ENCODE measurements at places on chromosomes 11 and 22.
A peak's percentile ranks its signal among the peaks of the same experiment; 100 is the strongest.

DNA sequence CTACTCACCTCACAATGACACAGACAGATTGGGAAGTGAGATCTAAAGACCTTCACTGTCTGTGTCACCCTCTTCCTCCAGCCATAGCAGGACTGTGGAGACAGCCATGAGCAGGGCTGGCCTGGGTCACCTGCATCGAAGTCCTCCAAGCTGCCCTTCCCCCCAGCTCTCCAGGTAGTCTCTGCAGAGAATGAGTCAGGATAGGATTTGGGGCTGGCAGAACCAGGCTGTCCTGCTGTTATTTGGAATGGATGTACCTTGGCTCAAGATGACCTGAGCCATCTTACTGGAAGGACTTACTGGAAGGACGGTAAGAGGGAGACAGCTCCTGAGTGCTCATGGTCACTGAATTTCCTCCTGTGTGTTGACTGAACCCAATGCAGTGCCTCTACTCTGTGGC, 29.2 kb downstream of the GGTLC2 start:
- no peak for DNase-seq

DNA sequence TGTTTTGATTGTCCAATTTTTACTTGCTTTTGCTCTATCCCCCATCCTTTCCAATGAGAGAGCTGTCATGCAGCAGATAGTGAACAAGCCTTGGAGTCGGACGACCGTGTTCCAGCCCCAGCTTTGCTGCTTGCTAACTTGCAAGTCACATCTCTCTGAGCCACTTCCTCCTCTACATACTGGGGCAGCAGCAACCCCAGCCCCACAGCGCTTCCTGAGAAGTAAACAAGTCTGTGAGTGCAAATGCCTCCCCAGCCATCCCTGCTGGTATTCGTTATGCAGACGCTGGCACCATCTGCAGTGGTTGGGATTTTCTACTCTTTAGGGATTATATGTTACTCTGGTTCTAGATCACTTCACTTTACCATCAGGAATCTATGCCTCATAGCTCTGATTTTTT, 35.0 kb downstream of the TPBGL start:
- DNase-seq: peak; percentile 53

- DNase-seq: no peak
Measured at GRCh38 chr11:6681505-6681904, 1.6 kb downstream of the MRPL17 start.

- DNase-seq: peak; percentile 91
Measured at GRCh38 chr11:406796-407650, 7.8 kb downstream of the SIGIRR start.

DNA sequence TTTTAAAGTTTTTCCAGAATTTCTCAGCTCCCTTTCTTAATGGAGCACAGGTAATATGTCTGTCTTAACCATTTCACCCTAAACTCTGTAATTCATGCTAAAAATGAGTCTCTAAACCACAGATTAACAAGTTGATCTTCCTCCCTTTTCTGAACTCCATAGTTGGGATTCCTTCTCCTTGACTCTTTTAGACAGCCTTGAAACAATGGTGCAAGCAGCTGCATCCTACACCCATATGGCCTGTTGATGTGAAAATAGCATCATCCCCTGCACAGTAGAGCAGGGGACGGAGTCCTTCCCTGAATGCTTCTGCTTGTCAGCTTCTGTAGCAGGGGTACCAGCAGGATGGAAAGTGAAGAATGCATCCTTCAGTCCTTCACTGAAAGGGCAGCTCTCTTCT, 192.8 kb upstream of the SORL1-AS1 start:
- no peak for DNase-seq

GRCh38 chr11:9571763-9572115, 1.7 kb upstream of the WEE1 start:
- DNase-seq: no peak

GRCh38 chr11:62854013-62854824, 14.8 kb upstream of the WDR74 start:
- no peak for DNase-seq

- no peak for DNase-seq
Measured at GRCh38 chr22:46515208-46516111, 22.0 kb downstream of the CELSR1 start.

DNA sequence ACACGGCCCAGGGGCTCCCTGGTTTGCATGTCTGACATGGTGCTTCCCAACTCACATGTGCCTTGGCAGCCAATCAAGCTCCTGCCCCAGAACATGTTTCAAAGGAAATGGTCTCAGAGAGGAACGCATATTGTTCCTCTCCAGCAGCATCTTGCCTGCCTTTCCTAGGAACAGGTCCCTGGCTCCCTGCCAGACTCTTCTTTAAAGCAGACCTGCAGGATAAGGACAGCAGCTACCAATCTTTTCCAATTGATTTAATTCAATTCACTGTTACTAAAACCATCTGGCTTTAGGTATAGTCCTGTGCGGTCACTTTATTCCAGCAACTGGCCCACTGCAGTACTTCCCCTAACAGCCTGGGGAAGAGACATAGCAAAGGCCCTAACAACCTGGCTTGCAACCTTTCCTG, 79.9 kb downstream of the AMBRA1 start:
- no peak for DNase-seq

GRCh38 chr22:43053176-43053575, 36.0 kb downstream of the TTLL1 start:
- DNase-seq: no peak

GRCh38 chr11:90243534-90243933, 20.7 kb upstream of the CHORDC1 start:
- DNase-seq: no peak

GRCh38 chr11:47378836-47379170, 456 bp upstream of the SPI1 start:
- no peak for DNase-seq

- no peak for DNase-seq
Measured at GRCh38 chr11:43493431-43493830, 134.7 kb downstream of the TTC17 start.

DNA sequence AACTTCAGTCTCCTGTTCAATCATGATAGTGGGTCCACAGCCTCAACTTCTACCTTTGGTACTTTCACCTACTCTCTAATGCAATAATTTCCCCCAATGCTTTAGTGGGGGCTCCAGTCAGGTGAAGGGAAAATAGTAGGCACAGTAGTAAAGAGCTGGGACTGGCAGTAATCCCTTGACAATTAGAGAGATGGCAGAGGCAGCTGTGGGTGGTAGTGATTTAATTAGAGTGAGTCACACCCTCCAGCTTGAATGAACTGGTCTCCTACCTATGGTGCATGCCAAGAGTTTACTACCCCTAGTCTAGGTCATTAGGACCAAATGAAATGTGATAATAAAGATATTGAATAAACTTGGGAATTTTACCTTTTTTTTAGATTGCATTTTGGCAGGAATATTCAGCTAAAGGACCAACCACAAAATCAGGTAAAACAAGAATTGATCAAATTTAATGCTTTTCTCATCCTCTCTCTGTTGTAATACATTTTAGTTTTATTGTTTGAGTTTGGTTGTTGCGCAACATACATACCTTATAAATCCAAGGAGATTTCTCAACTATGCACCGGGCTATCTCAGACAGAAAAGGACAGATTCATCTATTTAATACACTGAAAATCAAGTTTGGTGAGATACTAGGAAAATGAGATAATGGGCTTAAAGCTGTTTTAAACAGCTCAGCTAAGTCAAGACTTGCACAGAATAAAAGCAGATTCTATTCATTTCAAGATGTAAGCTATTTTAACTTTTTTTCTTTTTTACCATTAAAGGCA, 9.0 kb downstream of the PRRG4 start:
- DNase-seq: no peak

DNA sequence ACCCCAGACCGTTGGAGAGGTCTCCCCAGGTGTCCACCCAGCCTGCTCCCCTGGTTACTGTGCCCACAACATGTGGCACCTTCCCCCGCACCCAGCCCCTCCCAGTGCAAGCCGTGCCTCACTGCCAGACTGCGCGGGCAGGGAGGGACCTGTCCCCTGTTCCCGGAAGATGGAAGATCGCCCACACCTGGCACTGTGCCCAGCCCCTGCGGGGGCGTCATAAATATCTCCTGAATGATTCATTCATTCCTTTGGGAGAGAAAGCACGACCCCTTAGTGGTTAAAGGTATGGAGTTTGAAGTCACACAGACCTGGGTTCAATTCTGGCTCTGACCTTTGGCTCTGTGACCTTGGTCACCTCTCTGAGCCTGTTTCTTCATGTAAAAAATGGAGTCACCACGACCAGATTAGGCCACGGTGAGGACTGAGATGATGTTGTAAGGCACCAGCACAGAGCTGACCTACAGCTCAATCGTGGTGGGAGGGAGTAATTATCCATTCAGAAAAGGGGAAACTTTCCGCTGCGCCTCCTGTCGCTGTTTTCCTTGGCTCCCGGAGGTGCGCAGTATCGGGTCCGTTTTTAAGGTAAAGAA, 497 bp upstream of the SYT12 start:
- DNase-seq: no peak

DNA sequence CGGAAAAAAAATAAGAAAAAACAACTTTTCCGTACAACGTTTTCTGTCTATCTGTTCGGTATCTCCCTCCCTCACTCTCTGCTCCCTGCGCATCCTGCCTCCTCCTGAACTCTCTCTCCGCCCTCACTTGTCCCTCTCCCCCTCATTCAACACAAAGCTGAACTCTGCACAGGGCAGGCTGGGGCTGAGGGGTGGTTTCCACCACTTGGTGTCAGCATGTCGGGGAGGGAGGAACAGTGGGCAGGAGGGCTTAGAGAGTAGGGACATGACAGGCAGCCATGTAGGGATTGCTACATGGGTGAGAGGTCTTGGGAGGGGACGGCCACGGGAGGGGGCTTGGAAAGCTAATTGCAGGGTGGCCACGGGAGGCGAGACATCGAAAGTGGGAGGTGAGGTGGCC, 17.6 kb downstream of the SLC22A12 start:
- DNase-seq: no peak

DNA sequence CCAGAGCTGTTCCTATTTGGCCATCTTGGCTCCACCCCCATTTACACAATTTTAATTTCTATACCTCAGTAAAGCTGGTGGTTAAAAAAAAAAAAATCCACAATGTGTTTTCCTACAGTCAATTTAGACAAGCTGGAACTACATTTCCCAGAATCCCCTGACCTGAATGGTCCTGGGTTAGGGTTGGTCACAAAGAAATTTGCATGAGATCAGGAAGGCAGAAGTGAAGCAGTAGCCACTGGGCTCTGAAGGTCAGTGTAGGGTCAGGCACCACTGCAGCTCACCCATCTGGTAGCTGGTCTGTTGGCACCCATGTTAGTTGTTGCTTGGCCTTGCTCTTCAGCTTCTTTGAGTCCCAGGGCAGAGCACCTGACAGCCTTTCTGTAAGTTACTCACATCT, 210.7 kb upstream of the API5 start:
- no peak for DNase-seq

DNA sequence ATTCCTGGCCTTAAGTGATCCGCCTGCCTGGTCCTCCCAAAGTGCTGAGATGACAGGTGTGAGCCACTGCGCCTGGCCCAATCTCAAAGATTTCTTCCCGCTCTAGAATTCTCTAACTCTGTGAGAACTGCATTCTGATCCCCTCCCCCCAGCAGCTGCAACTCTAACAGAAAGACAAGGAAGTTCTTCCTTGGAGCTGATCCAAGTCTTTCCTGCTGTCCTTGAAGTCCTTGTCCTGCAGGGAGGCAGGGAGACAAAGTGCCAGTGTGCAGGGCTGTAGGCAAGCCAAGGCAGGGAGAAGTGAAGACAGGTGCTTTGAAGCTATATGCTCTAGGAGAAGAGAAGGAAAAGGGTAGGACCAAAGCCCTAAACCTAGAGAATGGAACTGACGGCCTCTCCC, 9.5 kb upstream of the GGA1 start:
- no peak for DNase-seq

GRCh38 chr11:36757075-36757474, 159.0 kb upstream of the RAG2 start:
- DNase-seq: no peak

- DNase-seq: no peak
Measured at GRCh38 chr11:107457205-107457557, 444 bp downstream of the CWF19L2 start.

- DNase-seq: no peak
Measured at GRCh38 chr22:23564276-23564675, 15.8 kb downstream of the IGLL1 start.

- no peak for DNase-seq
Measured at GRCh38 chr11:26779074-26779865, 57.4 kb upstream of the SLC5A12 start.

- no peak for DNase-seq
Measured at GRCh38 chr11:77449060-77449521, 24.8 kb downstream of the PAK1 start.

DNA sequence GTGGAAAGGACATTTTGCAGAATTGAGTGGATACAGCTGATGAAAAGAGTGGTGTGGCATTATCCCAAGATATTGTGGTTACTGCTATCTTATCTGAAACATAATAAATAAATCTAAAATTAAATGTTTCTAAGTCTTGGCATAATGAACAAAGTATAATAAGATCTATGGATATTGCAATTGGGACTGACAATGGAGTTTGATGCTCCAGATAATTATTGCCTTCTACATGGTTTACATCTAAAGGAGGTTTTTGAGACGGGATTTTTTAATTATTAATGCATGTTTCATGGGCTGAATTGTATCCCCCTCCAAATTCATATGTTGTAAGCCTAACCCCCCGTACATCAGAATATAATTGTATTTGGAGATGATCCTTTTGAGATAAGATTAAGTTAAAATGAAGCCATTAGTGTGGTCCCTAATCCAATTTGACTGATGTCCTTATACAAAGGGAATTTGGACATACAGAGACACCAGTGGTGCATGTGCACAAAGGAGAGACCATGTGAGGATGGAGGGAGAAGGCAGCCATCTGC, 198.5 kb downstream of the MSANTD4 start:
- DNase-seq: no peak

GRCh38 chr11:34394771-34395300, 37.0 kb upstream of the ABTB2 start:
- DNase-seq: no peak

- DNase-seq: no peak
Measured at GRCh38 chr11:117130879-117131278, 13.2 kb upstream of the PAFAH1B2 start.

DNA sequence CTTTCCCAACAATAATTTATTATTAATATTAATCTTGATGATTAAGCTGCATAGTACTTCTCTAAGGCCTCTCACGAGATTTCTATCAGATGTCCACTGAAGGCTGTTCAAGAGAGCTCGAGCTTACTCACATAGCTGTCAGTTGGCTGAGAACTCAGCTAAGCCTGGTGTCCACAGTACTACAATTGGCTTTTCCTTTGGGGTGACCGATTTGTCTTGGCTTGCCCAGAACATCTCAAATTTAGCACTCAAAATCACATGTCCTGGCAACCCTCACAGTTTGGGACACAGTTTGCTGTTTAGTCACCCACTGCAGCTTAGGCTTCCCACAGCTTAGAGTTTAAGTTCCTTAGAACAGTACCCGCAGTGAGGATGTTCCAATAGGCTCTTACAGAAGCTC, 96.5 kb downstream of the LUZP2 start:
- DNase-seq: no peak

- DNase-seq: peak; percentile 18
Measured at GRCh38 chr11:10930972-10931760, 73.3 kb upstream of the ZBED5 start.

DNA sequence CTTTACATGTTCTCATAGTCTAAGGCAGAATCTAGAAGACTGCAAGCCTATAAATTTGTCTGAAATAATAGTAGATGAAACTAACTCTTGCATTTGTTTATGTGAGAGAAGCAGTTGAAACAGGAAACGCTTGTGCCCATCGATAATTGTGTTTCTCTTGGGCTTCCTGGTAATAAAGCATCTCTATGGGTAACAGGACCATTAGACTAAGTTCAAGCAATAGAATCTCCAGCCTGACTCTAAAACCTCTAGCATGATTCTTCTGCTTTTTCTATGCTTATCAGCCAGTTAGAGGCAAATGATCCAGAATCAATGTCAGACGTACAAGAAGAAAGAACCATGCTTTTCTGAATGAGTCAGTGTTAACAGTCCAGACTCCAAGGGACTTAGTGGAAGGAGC, 1734.4 kb downstream of the LRRC4C start:
- no peak for DNase-seq
